ENCODE measurements at places on chromosomes 7 and 10. TPM values are rescaled to one million over a fixed set of nuclear protein-coding genes. Genes with fewer than 3 reads are reported as not detected.

The NUTM2E gene
- total RNA-seq, result 0.25 TPM

The CALHM3 gene
- total RNA-seq, result 0.20 TPM

The MAGI2 gene
- total RNA-seq, result 0.40 TPM

The STAM gene
- 27.0 TPM for total RNA-seq

The NYAP1 gene
- 2.8 TPM for total RNA-seq

The LIPF gene
- total RNA-seq, result not detected

The CTNNA3 gene
- not detected for total RNA-seq

The LRRC18 gene
- not detected for total RNA-seq

The SNX10 gene
- total RNA-seq, result 4.5 TPM

The C10orf71 gene
- not detected for total RNA-seq

The DGKI gene
- total RNA-seq, result 0.23 TPM

The OR13A1 gene
- not detected for total RNA-seq

The NEUROG3 gene
- not detected for total RNA-seq

The ANKRD22 gene
- 0.65 TPM for total RNA-seq

The MRC1 gene
- 0.03 TPM for total RNA-seq

The VTI1A gene
- 13.1 TPM for total RNA-seq

The INHBA gene
- 0.11 TPM for total RNA-seq

The RNF32 gene
- 1.6 TPM for total RNA-seq

The KIAA1217 gene
- total RNA-seq, result 1.4 TPM

The UNCX gene
- total RNA-seq, result not detected

The EGR2 gene
- total RNA-seq, result 0.52 TPM

The HKDC1 gene
- total RNA-seq, result 11.6 TPM

The CLRN3 gene
- not detected for total RNA-seq

The CPN1 gene
- 0.20 TPM for total RNA-seq

The GPR37 gene
- total RNA-seq, result 0.64 TPM

The POLD2 gene
- total RNA-seq, result 166 TPM

The STEAP1B gene
- total RNA-seq, result not detected

The HABP2 gene
- total RNA-seq, result 0.07 TPM

The SPDYE8 gene
- total RNA-seq, result not detected

The CDC123 gene
- 180 TPM for total RNA-seq

The OR2A5 gene
- not detected for total RNA-seq

The CTAGE4 gene
- not detected for total RNA-seq

The TYW1B gene
- 2.2 TPM for total RNA-seq

The CLDN3 gene
- total RNA-seq, result 2.8 TPM

The ZNF239 gene
- total RNA-seq, result 2.3 TPM

The FAM237B gene
- total RNA-seq, result not detected

The LIPJ gene
- not detected for total RNA-seq

The CNPY1 gene
- total RNA-seq, result not detected

The DPYSL4 gene
- total RNA-seq, result 16.7 TPM

The SH2D4B gene
- total RNA-seq, result 0.10 TPM

The ANXA8L1 gene
- 98.4 TPM for total RNA-seq

The FAM25C gene
- not detected for total RNA-seq

The IGFBP3 gene
- 190 TPM for total RNA-seq

The MRPS33 gene
- 111 TPM for total RNA-seq

The EBF3 gene
- total RNA-seq, result 0.20 TPM

The GNAT3 gene
- total RNA-seq, result not detected

The PNLIPRP3 gene
- total RNA-seq, result not detected

The SAP25 gene
- 0.39 TPM for total RNA-seq

The IFIT1B gene
- total RNA-seq, result not detected

The GRM3 gene
- not detected for total RNA-seq

The TRIP6 gene
- total RNA-seq, result 53.9 TPM

Measured in A549 treated with GW870086 at 1 μM for 4 hours (cell line).